ENCODE measurements at places on chromosomes 3 and 15.

DNA sequence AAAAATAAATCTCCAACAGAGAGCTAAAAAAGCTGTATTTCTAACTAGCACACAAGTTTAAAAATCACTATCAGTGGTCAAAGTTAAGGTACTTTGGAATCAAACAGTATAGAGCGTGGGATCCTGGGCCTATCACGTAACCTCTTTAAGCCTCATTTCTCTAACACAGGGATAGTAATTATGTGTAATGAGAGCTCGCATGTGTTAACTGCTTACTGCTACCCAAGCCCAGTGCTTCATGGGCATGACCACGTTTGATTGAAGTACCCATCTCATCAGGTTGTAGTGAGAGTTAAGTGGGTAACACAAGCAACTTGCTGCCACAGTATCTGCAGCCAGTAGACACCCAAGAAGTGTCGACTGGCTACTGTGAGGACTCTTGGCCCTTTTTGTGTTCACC lies 28.2 kb upstream of the NOX5 start:
- no peak for DNase-seq

DNA sequence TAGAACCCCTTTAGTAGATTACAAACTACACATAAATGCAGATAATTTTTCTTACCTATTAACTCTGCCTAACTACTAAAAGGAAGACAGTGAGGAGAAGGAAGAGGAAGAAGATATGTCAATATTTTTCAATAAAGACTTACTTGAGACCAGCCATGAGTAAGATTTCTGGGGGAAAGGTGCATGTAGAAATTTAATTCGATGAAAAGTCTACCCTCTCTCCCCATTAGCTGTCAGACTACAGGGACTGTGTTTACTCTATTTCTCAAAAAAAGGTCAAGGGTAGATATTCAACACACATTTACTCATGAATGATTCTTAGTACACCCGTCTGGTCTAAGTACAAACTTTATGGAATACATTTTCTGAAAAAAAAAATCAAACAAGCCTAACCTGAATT lies 6.8 kb downstream of the TSPAN3 start:
- no peak for DNase-seq

- DNase-seq = no peak
Measured at GRCh38 chr15:74432968-74433591, 678 bp downstream of the SEMA7A start.

GRCh38 chr3:167862104-167862730 lies 126.7 kb downstream of the SERPINI1 start:
- DNase-seq = no peak

DNA sequence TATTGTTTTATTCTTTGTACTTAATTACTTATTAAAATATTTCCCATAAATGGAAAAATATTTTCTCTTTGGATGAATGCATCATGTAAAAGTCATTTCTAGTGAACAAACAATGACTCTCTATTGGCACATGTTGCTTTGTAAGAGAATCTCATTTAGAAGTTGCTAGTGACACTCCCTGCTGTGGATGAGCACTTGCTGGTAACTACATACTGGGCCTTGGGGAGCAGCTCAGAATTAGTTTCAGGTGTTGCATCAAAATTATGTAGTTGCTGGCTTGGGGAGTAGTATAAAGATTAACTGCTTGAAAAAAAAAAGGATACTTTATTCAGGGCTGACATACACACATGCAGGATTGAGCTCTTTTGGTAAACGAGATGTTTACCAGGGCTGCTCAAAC lies 80.3 kb upstream of the KCNAB1 start:
- no peak for DNase-seq

DNA sequence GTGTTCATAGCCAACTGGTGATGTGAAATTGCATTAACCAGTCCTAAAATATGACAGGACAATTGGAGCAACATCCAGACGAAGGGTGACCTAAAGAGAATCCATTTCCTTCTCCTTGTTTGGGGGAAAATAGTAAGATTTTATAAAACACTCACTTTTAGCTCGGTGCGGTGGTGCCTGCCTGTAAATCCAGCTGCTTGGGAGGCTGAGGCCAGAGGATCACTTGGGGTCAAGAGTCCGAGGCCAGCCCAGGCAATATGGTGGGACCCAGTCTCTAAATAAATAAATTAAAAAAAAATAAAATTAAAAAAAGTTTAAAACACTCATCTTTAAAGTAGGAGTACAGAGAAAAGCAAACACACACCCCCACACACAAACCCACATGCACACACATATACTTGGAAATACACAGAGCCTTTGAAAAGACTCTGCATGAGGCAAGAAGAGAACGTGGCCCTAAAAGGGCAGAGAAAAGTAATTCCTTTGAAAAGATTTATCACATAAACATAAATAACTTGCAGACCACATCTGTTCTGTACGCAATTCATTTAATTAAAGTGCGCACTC lies 14.1 kb upstream of the LOXL1 start:
- no peak for DNase-seq

- no peak for DNase-seq
Measured at GRCh38 chr15:57881361-57881760, 174.8 kb downstream of the POLR2M start.

- peak; percentile 8 for DNase-seq
Measured at GRCh38 chr15:35911052-35911777, 365.2 kb upstream of the DPH6 start.

GRCh38 chr3:117622171-117622841 lies 912.7 kb downstream of the TUSC7 start:
- DNase-seq = peak; percentile 75

- DNase-seq = no peak
Measured at GRCh38 chr15:98758224-98758623, 109.9 kb downstream of the IGF1R start.

- no peak for DNase-seq
Measured at GRCh38 chr3:9037144-9037711, 74.0 kb upstream of the RAD18 start.

- peak; percentile 94 for DNase-seq
Measured at GRCh38 chr3:161275919-161276318, 54.8 kb downstream of the NMD3 start.

- DNase-seq = no peak
Measured at GRCh38 chr3:182487611-182488010, 305.7 kb upstream of the ATP11B start.

DNA sequence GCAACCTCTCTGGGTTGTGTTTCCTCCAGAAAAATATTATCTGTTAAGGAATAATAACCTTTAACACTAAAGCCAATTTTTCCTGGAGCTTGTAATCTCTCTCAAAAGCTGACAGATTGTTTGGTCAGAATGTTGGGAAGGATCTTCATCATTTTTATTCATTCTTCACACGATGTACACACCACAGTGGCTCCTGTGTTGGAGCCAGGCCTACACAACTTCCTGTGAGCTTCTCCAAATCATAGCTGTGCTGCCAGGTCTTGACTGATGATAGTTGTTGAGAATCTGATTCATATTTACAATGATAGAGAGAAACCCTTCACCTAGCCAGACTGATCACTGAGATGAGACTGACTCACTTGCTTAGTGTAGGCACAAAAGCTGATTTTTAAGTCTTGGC lies 151.0 kb upstream of the ROBO2 start:
- no peak for DNase-seq

DNA sequence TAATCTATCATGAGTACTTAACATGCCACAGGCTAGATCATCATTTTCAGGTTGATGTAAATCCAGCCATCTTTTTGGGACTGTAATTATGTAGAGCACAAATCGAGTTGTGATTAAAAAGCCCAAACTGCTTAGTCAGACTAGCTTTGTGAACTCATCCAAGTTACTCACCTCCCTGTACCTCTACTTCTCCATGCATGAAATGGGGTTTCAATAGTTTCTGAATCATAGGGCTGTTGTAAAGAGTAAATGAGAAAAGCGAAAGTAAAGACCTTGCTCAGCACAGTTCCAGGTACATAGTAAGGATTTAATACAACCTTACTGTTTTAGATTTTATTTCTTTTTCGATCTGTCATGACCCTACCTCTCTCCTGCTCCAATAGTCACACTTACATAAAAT lies 85.6 kb upstream of the GAP43 start:
- DNase-seq = no peak

GRCh38 chr15:80328496-80328895 lies 75.7 kb upstream of the ARNT2 start:
- no peak for DNase-seq

DNA sequence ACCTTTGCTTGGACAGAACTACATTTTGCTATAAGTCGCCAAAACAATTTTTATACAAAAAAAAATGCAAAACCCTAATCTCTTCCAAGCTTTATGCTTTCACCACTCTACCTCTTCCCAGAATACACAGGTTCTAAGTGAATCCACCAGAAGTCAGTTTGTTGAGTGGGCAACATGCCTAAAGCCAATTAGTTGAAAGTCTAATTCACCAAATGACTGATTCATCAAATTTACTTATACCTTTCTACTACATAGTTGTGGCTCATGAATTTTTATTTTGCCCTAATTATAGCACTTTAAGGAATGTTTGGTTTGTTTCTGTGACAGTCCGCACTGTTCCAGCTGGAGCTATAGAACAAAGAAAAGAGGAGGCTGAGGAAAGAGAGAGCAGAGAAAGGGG lies 265.9 kb upstream of the TGFBR2 start:
- no peak for DNase-seq

DNA sequence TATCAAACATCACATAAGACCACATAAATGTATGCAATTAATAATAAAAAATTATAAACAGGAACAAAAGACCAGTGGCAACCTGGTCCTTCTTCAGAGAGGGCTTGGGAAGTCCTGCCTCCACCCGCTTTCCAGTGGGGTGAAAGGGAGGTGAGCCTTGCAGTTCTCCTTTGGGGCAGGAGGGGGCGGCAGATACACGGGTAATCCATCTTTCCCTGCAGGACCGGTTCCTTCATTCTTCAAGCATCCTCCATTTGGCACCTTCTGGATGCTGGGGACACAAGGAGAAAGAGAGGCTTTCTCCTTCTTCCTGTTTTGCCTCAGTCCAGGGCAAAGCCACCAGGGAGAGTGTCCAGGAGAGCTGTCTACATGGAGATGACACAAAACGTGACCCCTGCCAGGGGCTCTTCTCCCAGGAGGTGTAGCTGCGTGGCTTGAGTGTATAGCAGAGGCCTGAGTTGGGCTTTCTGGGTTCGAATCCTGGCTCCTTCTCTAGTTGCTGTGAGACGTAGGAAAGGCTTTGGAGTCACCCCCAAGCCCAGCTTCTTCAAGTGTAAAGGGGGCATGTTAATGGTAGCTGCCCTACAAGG lies 23.2 kb downstream of the RPLP1 start:
- peak; percentile 62 for DNase-seq

DNA sequence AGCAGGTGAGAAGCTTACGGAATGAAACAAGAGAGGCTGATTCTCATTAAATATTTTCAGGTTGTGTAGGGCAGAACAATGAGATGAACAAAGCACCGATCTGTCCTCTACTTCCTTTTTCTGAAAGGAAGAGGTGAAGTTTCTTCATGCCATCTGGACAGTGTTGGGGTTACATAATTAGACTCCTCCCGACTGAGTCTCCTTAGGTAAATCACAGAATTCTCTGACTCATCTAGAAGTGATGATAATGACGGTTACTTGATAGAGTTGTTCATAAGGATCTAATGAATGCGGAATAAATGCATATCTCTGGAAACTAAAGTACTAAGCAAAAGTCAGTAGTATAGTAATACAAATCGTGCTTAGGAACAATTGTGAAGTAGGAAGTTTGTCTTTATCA lies 21.2 kb downstream of the CRTC3 start:
- DNase-seq = no peak

DNA sequence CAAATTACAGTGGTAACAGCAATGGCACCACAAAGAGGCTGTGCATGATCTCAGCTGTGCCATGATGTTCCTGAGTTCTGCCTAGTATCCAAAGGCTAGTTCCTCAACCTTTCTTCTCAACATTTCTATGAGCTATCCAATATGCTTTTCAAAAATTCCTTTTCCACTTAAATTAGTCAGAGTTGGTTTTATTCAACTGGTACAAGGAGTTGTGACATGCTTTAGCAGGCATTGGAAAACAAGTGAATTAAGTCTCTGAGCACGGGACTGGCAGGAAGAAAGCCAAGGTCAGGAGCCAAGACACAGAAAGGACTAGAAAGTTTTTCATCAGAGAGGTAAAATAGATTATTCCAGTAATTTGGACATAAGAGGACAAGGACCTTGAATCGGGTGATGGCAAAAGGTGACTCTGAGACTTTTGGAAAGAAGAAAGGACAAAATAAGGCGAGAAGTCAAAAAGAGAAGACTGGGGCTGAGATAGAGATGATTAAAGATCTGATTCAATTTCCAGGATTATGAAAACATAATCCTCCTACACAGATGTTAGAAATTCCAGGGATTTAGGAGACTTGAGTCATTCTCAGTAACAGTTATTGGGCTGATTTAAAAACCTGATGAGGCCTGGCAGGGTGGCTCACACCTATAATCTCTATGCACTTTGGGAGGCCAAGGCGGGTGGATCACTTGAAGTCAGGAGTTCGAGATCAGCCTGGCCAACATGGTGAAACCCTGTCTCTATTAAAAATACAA lies 36.1 kb downstream of the PBRM1 start:
- no peak for DNase-seq

DNA sequence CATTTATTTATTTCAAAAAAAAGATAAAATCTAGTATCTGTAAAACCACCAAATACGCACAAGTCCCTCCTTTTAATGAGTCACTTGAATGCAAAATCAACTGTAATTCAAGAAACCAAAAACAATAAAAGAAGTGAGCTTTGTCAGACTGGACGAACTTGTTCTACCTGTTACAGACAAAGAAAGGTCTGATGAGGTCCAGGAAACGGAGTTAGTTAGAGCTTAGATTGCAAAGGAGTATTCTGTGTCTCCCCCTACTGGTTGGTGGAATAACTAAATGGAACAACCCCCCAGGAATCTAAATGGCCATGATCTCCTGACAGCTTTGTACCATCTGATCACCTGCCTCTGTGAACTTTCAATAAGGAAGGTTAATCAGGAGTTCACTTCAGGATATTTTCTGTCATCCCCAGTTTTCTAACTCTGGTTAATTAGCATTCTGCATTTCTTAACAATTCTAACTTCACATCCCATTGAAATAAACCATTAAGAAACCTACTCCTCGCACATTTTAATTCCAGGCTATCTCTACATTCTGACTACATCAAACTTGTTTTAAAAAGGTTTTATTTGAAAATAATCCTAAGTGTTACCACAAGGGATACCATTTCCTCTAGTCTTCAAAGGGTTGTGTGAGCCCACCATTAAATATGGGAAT lies 333.0 kb upstream of the SATB1 start:
- DNase-seq = peak; percentile 88

DNA sequence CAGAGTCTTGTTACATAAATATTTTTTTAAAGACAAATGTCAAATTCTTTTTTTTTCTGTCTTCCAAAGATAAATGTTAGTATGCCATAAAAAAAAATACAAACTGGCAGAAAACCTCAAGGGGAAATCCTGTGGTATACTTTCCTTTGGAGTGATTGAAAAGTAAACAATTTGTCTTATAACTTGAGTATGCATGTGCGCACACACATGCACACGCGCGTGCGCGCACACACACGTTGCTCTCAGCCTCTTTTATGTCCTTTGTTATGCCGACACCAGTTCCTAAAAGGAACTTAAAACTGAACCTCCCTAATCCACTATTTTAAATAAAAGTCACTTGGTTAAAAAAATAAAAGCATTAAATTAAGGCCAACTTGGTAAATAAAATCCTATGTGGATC lies 58.1 kb downstream of the TGFBR2 start:
- no peak for DNase-seq

Measured in NCI-H1417 (cell line).